ENCODE measurements at places on chromosomes 7 and 10.
A peak's percentile ranks its signal among the peaks of the same experiment; 100 is the strongest.

DNA sequence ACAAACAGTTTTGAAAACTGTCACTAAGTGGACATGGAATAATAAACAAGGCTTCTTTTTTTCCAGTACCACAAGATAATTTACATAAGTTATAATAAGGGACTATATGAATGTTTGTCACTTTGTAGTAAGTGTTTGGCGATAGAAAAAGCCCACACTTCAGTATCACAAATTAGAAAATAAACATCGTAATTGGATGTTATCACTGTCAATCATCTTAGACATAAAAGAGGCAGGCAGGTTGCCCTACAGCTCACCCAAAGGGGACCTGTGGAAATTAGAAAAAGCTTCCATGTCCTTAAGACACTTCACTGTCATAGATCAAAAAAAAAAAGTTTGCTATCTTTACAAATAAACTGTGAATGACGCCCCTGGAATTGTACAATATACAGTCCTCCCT is 3.6 kb upstream of the NOC3L start:
- no peak overlapping the region for H3K4me3 ChIP-seq
- no peak for DNase-seq
- H3K27me3 ChIP-seq: peaks cover 5% of the 10 kb centered on the region
- no peaks in the 10 kb centered on the region for H3K36me3 ChIP-seq
- H3K4me1 ChIP-seq: peaks cover 15% of the 10 kb centered on the region

GRCh38 chr10:127195571-127196281 is 665 bp downstream of the INSYN2A start:
- peaks cover 2% of the 10 kb centered on the region for H3K27me3 ChIP-seq
- H3K4me1 ChIP-seq: no peaks in the 10 kb centered on the region
- DNase-seq: no peak
- H3K36me3 ChIP-seq: no peaks in the 10 kb centered on the region

GRCh38 chr10:69802424-69803161 is 887 bp downstream of the COL13A1 start:
- H3K27ac ChIP-seq: no peak overlapping the region
- DNase-seq: no peak
- H3K4me3 ChIP-seq: no peak overlapping the region
- H3K4me1 ChIP-seq: peaks cover 5% of the 10 kb centered on the region

DNA sequence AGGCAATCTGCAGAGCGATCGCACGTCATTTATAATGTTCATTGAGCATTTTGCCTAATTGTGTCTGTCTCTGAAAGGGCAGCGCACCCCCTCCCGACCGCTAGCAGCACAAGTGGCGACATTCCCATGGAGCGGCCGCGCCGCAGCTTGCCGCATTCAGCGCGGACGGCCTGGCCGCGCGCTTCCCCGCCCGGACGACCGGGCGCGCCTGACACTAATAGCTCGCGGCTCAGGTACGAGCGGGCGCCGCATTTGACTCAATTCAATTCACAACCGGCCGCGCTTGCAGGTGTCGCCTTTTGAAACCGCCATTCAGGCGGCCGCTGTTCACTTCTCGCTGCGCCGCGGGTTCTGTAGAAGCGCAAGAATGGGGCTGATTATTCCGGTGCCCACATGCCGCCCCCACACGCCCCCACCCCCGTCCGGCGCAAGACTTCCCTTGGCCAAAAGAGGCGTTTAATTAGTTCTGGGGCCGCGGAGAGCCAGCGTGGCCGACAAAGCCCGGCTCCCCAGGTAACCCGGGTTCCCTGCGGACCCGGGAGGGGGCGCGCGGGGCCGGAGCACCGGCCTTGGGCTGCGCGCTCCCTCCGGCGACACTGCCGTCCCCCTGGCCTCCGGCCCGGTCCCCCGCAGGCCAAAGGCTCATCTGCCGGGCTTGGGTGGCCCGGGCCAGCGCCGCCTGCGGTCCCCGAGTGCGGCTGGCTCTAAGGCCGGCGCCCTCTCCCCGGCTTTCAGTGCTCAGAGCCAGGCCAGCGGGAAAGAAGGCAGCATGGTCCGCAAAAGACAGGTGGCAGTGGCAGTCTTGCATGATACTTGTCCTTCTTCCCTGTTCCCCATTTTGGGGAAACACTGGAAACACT is 18.7 kb upstream of the PTF1A start:
- H3K4me1 ChIP-seq: peaks cover 5% of the 10 kb centered on the region
- peaks cover 39% of the 10 kb centered on the region for H3K27me3 ChIP-seq
- no peak overlapping the region for H3K4me3 ChIP-seq

DNA sequence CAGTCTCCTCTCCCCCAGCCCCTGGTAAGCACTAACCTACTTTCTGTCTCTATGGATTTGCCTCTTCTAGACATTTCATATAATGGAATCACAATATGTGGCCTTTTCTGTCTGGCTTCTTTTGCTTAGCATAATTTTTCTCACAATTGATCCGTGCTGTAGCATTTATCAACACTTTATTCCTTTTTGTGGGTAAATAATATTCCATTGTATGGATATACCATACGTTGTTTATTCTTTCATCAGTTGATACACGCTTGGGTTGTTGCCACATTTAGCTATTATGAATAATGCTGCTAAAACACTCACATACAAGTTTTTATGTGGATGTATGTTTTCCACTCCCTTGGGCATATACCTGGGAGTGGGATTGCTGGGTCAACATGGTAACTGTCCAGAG is 25.8 kb downstream of the MCM10 start:
- no peaks in the 10 kb centered on the region for H3K4me1 ChIP-seq
- no peaks in the 10 kb centered on the region for H3K36me3 ChIP-seq
- no peaks in the 10 kb centered on the region for H3K27me3 ChIP-seq
- no peak overlapping the region for H3K4me3 ChIP-seq
- H3K27ac ChIP-seq: no peak overlapping the region

DNA sequence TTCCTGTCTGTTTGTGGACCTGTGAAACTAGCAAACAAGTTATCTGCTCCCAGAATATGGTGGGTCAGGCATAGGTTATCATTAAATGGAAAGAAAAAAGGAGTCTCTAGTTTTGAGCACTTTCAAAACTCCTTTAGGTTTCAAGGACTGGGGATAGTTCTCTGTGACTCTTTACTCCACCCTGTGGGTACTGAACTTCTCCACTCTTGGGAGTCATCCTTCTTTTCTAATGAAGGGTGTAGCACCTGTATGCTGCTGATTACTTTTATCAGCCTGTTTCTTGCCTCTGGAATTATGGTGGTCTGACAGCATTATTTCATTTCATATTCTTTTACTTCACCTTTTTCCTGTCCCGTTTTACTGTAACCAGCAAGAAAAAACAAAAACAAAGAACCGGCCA is 6.7 kb downstream of the GNAI1 start:
- H3K27me3 ChIP-seq: peaks cover 4% of the 10 kb centered on the region
- no peak for DNase-seq
- no peaks in the 10 kb centered on the region for H3K36me3 ChIP-seq

DNA sequence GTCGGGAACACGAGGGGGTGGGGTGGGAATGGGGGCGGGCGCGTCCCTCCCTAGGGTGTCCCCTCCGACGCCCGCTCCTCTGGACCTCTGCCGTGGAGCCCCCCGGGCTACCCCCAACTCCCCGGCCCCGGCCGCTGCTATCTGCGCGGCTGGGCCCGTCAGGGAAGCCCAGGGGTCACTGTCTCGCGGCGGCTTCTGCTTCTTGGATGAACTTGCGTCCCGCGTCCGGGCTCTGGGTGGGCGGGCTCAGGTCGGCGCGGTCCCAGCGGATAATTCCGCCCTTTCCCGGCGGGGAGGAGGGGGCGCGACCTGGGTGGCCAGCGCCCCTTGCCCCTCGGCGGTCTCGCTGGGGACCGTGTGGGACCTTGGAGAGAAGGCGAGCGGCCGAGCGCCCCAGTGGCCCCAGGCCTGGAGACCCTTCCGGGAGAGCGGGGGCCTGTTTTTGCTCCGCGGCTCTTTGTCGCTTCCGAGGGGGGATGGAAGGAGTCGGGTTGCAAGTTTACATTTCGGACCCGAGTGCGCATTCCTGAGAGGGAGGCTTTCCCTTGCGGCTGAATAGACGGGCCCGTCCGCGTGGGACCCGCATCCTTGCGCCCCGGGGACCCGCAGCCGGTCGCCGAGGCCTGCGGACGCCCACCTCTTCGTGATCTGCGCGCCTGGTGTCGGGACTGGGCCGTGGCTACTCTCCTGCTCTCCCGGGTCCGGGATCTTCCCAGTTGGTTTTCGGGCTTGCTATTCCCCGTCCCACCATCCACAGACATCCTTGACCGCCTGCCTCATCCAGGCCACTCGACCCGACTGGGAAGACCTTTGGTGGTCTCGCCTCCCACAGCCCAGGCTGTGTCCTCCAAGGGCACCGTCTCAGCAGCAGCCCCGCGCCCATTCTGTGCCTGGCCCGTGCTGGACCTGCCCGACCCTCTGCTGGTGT is 812 bp downstream of the DOCK1 start:
- peaks cover 18% of the 10 kb centered on the region for H3K27me3 ChIP-seq
- no peak overlapping the region for H3K4me3 ChIP-seq
- DNase-seq: no peak
- H3K36me3 ChIP-seq: no peaks in the 10 kb centered on the region

DNA sequence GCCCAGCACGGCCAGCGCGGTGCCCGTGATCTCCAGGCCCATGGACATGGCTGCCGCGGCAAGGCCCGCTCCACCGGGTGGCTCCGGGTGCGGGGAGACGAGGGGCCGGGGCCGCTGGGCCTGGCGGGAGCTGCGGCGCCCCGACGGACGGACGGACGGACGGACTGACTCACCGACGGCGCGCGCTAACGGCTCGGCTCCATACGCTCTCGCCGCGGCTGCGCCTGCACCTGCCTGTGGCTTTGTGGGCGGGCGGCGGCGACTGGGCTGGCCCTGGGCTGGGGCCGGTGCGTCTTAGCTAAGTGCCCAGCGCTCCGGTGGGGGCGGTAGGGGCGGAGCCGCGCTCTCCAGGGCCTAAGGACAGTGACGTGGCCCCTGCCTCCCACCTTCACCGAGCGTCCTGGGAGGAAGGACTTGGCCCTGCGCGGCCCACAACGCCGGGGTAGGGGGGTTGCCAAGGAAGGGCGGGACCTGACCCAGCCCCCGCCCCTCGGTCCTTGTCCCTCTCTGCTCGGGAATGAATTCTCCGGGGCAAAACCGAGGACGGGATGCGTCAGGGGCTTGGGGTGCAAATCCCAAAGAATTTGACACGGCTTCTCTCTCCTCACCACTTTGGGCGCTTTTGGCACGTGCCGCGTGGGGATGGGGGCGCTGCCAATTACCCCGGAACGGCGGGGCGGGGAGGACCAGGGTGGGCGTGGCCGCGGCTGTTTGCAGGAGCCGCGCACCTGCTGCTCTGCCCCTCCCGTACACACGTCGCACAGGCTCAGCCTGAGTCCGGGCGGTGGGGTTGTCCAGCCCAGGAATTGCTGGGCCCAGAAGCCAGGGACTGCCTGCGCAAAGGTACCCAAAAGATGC is at the start of gene CLDN3:
Gene CLDN3, minus strand, starts transcription at position 269 of the 858 bp plus-strand sequence. Its CDS starts 221 bp downstream, at position 48.
- peaks cover 36% of the 10 kb centered on the region for H3K27me3 ChIP-seq
- peak; percentile 44 for DNase-seq
- H3K36me3 ChIP-seq: no peaks in the 10 kb centered on the region
- H3K27ac ChIP-seq: no peak within 1 kb of the TSS
- peaks cover 14% of the 10 kb centered on the region for H3K4me1 ChIP-seq
- H3K4me3 ChIP-seq: peak within 1 kb of the TSS; percentile 39

GRCh38 chr10:99742701-99743100 is 10.7 kb downstream of the CUTC start:
- no peaks in the 10 kb centered on the region for H3K4me1 ChIP-seq
- DNase-seq: no peak
- no peak overlapping the region for H3K4me3 ChIP-seq
- no peak overlapping the region for H3K27ac ChIP-seq
- H3K27me3 ChIP-seq: no peaks in the 10 kb centered on the region

DNA sequence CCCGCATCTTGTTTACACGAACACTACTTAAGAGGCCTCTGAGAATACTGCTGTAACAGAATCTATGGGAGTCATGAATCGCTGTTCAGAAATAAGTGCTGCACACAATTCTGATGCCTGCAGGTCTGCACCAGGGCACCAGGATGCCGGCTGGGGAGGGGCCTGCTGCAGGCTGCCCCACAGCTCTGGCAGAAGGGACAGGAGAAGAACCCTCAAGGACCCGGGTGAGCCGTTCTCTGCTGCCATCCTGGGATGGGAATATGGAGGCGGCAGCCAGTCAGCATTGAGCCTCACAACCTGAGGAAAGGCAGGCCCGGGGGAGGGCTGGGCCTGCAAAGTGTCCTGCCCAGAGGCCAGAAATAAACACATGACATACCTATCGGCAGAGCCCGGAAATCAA is 11.2 kb downstream of the TUBGCP2 start:
- no peak overlapping the region for H3K27ac ChIP-seq
- H3K36me3 ChIP-seq: peaks cover 84% of the 10 kb centered on the region
- H3K27me3 ChIP-seq: no peaks in the 10 kb centered on the region
- H3K4me1 ChIP-seq: no peaks in the 10 kb centered on the region
- DNase-seq: no peak
- H3K4me3 ChIP-seq: no peak overlapping the region

DNA sequence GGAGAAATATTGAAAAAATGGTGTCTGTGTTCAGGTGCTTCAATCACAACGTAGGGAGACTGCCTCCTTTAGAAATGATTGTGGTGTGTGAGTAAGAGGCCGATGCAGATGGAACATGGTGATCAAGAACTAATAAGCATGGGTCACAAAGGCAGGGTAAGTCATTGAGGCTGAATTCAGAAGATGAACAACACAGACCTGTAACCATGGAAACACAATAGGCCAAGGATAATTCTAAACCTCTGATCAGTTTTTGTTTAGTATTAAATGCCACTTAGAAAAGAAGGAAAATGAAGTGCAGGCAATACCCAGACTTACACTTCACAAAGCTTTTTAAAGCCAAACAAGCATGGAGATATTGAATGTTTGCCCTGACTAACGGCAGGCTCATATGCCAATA is 32.8 kb upstream of the TAS2R16 start:
- H3K27ac ChIP-seq: no peak overlapping the region
- no peak overlapping the region for H3K4me3 ChIP-seq
- no peak for DNase-seq
- H3K36me3 ChIP-seq: no peaks in the 10 kb centered on the region
- no peaks in the 10 kb centered on the region for H3K4me1 ChIP-seq

DNA sequence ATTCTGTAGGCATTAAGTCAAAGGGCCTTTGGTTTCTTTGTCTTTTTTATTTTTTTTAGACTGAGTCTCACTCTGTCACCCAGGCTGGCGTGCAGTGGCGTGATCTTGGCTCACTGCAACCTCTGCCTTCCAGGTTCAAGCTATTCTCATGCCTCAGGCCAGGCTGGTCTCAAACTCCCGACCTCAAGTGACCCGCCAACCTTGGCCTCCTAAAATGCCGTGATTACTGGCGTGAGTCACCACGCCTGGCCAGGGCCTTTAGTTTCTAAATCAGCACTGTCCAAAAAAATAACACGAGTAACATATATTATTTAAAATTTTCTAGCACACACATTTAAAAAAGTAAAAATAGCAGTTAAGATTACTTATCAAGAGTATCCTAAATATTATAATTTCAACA is 11.1 kb upstream of the ACSL5 start:
- H3K27ac ChIP-seq: no peak overlapping the region
- no peaks in the 10 kb centered on the region for H3K27me3 ChIP-seq
- H3K36me3 ChIP-seq: no peaks in the 10 kb centered on the region
- DNase-seq: no peak

- no peak overlapping the region for H3K27ac ChIP-seq
- no peaks in the 10 kb centered on the region for H3K36me3 ChIP-seq
- no peak overlapping the region for H3K4me3 ChIP-seq
- no peaks in the 10 kb centered on the region for H3K27me3 ChIP-seq
- H3K4me1 ChIP-seq: no peaks in the 10 kb centered on the region
These were observed 467.0 kb upstream of the PODXL start for GRCh38 chr7:132023466-132023865.

- no peaks in the 10 kb centered on the region for H3K4me1 ChIP-seq
- no peaks in the 10 kb centered on the region for H3K27me3 ChIP-seq
- no peak overlapping the region for H3K4me3 ChIP-seq
- no peak overlapping the region for H3K27ac ChIP-seq
- no peak for DNase-seq
These were observed 3.2 kb downstream of the OPN4 start for GRCh38 chr10:86657396-86658011.

- DNase-seq: no peak
- no peaks in the 10 kb centered on the region for H3K4me1 ChIP-seq
- H3K36me3 ChIP-seq: no peaks in the 10 kb centered on the region
- no peak overlapping the region for H3K4me3 ChIP-seq
These were observed 207.6 kb downstream of the GLI3 start for GRCh38 chr7:42029405-42029804.
